ENCODE measurements at places on chromosomes 5 and 9.

DNA sequence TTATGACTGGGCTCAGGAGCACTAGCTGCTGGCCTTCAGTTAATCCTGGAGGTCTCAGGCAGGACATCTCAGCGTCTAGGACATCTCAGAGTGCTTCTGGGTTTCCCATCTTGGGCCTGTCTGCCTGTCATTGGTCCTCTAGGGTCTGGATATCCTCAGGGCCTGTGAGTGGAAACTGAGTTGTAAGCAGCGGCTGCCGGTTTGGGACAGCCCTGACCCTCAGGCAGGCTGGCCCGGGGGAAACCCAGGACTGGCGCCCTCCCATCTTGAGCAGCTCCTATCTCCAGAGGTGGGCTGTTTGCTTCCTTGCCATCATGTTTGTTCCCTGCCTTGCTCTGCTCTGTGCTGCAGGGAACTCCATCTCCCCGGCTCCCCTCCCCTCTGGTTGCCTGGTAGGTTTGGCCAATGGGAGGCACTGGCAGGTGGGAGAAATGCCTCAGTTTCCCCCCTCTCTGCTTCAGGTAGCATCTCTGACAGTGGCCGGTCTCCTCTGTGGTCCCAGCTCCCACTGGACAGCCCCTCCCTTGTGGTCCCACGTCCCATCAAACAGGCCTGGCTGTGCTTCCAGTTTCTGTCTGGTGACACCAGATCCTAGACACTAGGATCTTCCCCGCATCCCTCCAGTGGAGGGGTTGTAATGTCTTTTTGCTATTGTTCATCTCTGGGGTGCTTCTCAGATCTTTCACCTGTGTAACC lies 57.4 kb downstream of the ARHGEF37 start:
- no peak for DNase-seq

DNA sequence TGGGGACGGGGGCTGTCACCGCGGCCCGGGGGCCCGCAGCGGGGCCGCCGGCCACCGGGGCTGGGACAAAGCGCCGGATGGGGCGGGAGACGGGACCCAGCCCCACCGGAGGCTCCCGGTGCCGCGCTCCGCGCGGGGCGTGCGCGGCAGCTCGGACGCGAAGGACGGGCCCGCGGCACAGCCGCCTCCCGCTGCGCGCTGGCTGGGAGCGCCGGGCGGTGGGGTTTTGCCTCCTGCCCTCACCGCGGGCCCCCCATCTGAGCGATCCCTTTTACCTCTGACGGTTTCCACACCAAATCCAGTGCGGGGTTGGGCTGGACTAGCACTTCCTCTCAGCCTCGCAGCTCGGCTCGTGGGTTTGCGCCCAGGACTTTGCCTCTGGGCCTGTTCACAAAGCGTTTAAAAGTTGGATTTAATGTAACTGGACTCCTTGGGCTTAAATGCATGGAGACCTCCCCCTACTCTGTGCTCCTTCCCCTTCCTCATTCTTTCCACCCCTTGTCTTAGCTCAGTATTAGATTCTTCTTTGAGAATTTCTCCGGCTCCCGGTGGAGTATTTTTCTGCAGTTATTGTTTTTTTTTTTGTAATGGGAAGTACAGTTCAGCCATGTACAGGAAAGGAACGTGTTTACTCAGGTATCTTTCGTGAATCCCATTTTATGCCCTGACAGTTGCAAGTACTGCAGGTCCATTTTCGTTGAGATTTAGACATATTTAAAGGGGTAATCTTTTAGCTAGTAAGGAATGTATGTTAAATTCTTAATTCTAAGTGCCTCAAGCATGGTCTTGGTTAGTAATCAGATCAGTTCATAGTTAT lies 691 bp downstream of the FCHO2 start:
- peak; percentile 62 for DNase-seq

DNA sequence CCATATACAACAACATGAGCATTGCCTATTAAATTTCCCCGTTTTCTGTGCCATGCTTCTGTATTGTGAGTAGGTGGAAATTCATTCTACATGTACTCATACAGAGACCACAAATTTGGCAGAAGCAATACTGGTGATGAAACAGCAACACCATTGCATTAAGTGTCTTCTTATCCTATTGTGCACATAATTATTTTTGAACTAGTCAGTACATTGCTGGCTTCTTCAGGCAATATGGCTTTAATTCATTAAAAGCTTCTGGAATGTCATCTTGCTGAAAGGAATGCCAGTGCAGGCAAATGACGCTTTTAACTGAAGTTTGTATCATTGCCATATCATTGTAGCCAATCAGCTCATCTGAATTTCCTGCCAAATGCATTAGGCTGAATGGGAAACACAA lies 82.6 kb downstream of the KIAA1958 start:
- DNase-seq = peak; percentile 98

GRCh38 chr5:178323961-178324360 lies 91.4 kb upstream of the PHYKPL start:
- DNase-seq = no peak

DNA sequence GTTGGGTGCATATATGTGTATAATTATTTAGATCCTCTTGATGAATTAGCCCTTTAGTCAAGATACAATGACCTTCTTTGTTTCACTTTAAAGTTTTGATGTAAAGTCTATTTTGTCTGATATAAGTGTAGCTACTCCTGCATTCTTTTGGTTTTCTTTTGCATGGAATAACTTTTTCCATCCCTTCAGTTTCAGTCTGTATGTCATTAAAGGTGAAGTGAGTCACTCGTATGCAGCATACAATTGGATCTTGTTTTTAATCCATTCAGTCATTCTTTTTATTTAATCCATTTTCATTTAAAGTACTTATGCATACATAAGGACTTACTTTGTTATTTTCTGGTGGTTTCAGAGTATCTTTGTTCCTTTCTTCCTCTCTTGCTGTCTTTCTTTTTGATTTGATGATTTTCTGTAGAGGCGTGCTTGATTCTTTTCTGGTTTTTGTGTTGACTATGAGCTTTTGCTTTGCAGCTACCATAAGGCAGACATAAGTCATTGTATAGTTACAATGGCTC lies 36.3 kb upstream of the FAM120A start:
- no peak for DNase-seq
